ENCODE measurements at places on chromosomes 3 and 15. TPM values are rescaled to one million over a fixed set of nuclear protein-coding genes. Genes with fewer than 3 reads are reported as not detected.

Gene COL7A1
- total RNA-seq, result 104 TPM

Gene MKRN2
- total RNA-seq, result 41.4 TPM

Gene SACM1L
- 13.6 TPM for total RNA-seq

Gene MYL3
- not detected for total RNA-seq

Gene LMCD1
- 24.7 TPM for total RNA-seq

Gene C3orf20
- not detected for total RNA-seq

Gene ITPKA
- 44.2 TPM for total RNA-seq

Gene LEKR1
- total RNA-seq, result 0.24 TPM

Data from epithelial cell of alveolus of lung (primary cell).